ENCODE measurements at places on chromosomes 5 and 9.
A peak's percentile ranks its signal among the peaks of the same experiment; 100 is the strongest.

- DNase-seq: no peak
These were observed 38.0 kb upstream of the UBTD2 start for GRCh38 chr5:172321593-172321992.

- DNase-seq: no peak
These were observed 117.2 kb downstream of the GADD45G start for GRCh38 chr9:89721971-89722530.

GRCh38 chr5:145495196-145495595 is 339.9 kb downstream of the PRELID2 start:
- DNase-seq: no peak

DNA sequence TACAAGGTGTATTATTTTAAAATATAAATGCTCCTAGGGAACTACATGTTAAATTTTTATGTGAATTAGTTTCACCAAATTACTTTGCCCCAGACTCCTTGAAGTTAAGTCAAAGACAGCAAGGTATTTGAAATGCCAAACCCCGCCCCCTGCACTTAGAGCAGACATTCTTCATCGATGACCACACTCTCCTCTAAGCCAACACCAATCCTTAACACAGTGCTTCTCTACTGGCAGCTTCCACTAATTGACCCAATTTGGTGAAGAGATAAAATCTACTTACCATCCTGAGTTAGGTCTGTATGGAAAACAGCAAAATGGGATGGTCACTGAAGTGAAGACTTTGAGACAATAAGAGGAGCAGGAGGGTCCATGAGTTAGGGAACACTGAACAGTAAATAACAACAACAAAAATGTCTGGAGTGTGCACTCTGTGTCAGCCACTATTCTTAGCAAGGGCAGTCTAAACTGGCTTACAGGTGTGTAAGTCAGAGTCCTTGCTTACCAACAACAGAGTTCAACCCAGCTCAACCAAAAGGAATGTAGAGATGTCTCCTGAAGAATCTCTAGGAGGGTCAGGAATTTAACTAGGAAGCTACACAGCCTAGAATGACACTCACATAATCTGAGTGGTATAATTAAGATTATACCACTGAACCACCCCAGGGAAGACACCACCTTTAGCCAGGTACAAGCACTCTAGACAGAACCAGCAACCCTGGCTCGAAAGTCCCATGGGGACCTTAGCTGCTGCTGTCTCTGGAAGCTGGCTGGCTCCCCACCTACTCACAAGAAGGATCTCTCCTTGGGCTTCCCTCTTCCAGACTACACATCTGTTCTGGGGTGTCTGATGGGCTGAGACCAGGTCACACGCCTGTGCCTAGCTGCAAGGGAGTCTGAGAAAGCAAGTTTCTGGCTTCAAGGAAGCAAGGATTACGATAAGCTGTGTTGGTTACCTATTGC is 8.8 kb upstream of the UBE2QL1 start:
- DNase-seq: no peak

DNA sequence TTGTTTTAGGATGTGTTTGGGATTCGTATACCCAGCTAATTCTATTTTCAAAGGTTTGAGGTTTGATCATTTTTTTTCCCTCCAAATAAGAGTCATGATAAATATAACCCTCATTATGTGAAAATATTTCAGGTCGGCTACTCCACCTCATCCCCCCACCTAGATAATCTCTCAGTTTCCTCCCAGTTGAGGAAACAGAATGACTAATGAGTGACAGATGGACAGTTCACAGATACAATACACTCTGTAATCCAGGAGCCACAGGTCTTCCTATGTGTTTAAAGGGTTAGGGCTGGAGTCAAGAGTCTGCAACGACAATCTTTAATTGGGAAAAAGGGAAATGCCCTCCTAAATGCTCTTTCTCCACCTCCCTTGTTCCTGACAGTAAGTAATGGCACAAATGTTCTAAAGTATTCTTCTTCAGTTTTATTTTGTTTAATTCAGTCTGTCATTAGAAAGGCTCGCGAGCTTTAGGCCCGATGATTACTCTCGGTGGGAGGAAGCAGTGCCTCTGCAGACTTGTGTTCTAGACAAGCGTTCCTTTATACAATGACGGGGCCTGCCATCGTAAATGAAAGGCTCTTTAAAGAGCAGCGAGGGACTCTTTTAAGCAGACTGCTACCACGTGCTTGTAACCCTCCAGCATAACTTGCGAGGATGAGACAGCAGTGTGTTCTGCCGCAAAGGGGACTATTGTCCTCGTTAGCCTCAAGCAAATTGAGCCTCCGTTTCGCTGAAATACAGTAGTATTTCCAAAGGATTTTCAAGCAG is 69.0 kb downstream of the MEF2C start:
- DNase-seq: no peak

DNA sequence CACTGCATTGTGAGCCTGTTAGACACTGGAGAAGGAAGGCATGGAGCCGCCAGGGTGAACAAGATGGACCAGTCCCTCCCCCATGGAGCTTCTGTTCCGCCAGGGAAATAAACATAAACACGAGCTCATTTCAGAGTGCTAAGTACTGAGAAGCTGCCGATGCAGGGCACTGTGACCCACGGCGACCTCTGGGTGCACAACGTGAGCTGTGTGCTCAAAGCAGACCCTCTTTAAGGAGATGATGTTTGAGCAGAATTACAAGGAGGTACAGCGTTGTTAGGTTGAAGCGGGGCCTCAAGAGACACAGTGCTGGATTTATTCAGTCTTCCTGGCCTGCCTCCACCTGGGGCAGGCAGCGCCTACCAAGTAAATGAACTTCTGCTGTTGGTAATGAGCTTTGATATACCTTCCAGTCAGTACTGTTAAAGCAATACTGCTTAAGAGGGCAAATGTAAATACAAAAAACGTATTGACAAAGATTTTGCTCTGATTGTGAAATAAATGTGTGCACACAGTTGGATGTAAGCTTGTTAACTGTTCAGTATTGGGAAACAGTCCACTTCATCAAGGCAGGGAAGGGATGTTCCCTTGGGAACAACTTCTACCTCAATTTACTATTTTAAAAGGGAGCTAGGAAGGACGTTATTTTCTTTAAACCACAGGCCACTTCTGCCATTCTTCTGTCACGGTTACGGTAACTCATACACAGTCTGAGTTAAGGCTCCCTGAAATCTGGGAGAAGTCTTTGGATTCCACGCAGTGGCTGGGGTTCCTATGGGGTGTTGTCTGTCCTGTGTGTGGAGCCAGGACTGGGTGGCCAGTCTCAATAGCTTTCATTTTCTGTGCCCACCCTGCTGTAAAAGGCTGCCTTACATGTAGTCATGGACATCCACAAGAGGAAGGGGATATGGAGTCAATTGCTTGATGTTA is 48.9 kb upstream of the DMRT1 start:
- DNase-seq: no peak

DNA sequence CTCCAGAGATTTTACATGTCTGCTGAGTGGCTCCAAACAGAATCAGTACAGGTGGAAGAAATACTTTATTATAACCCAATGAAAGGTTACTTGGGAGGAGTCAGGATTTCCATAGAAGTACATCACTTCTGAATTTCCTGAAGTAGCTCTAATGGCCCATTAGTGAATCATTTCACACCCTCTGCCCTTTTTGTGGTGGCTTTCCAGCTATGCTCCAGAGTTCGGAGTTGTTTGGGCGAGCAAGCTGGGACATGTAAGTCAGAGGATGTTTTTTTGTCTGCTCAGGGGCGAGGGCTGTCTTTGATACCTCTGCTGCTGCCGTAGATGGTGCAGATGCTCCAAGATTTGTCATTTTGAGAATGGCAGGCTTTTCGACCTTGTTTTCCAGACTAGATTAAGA is 226.1 kb downstream of the GOLPH3 start:
- no peak for DNase-seq

DNA sequence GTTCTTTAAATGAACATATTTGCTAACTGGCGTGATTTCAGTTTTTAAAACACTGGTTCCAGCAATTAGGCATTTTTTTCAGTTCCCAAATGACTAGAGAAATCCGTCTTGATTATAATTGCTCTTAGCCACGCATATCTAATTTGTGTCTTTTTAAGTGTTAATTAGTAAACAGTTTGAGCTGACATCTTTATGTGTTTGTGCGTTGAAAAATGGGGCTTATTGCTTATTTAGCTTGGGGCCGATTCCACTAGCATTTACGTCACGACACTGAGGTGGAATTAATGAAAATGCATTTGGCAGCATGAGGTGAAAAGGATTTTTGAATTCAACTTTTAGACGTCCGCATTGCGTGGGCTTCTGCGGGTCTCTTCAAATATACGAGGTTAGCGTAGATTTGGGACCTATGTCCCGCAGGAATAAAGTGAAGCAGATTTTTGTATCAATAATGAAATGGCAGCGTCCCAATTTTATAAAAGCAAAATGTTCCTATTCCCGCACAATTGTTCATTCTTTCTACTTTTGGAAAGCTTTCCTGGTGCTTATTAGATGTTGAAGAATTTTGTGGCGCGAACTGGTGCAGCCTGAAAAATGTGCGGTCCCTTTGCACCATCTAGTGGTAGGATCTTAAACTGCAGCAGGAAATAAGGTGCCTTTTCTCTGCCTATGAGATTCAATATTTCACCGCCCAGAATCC is 122.7 kb upstream of the LMX1B start:
- DNase-seq: peak; percentile 42

DNA sequence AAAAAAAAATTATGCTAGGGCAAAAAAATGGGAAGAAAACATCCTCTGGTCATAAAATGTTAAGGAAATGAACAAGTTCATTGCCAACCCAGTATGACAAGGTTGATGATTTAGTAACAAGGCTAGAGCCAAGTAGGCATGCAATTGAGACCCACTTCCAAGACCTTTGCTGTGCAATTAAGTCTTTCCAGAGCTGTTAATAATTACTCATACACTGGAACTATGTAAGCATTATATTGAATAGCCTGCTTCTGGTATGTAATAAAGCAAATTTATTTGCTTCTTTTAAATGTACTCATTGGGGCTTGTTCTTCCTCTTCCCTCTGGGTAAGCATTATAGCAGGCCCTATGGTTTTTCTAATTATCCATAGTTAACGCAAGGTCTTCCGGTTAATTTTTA is 32.5 kb upstream of the SNAPC3 start:
- DNase-seq: peak; percentile 38

DNA sequence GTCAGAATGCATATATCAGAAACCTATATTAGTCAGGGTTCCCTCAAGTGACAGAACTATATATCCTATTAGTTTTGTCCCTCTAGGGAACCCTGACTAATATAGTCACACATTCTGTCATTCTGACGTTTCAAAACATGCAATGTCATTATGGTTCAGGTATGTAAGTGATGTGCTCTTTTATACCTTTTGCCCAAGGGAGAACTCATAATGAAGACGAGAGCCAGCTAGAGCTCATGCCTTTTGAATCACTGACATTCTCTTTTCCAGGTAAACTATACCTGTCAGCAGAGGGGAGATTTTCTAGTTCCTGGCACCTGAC is 576.7 kb downstream of the LRRC70 start:
- no peak for DNase-seq

DNA sequence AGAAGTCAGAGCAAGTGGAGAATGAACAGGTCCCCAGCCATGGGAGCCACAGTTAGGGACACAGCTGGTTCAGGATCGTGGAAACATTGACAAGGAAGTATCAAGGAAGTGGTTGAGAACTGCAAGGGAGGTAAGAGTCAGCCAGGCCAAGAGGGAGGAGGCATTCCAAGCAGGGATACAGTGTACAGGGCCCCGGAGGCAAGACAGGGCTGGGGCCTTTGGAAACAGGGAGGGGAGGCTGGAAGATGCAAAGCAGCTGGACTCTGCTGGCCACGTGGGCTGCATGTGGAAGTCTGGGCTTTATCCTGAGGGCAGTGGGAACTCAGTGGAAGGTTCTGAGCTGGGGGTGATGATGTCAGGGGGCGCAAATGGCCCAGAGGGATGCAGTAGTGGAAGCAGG is 14.2 kb downstream of the CCDC180 start:
- no peak for DNase-seq

DNA sequence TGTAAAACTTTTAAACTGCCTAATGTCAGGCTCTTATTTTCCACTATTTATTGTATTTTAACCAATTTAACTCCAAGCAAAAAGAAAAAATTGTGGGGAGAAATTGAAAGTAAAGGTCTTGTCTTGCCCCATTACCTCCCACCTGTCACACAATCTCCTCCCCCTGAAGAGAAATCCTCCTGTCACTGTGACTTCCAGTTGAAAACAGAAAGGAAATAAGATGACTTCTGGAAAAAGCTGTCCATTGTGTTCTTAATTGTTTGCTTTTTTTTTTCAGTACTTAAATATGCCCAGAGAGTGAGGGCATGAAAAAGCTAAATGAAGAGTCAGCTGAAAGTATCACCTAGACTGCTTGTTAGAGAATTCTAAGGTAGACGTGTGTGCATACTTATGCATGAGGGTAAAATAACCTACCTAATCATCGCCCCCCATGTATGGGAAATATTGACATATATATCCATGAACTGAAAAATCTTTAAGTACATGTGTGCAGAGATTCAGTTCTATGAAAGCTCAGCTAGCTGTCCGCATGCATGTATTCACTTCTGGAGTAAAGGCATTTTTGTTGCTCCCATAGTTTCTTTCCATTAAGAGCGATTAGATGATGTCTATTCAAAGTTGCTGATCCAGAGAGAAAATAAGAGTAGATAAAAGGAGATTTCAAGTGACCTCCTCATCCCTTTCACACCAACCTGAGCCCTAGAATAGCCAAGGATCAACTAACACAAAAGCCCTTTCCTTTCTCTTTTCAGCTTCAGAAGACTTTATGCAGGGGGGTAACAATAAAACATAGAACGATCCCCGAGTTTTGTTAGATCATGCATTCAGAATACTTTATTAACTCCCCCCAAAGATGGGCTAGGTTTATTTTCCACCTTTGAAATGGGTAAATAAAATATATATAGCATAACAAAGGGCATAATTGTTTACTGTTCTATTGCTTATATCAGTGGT is 5.3 kb downstream of the NR2F1-AS1 start:
- DNase-seq: no peak

- no peak for DNase-seq
These were observed 38.9 kb downstream of the FNBP1 start for GRCh38 chr9:130003943-130004552.

DNA sequence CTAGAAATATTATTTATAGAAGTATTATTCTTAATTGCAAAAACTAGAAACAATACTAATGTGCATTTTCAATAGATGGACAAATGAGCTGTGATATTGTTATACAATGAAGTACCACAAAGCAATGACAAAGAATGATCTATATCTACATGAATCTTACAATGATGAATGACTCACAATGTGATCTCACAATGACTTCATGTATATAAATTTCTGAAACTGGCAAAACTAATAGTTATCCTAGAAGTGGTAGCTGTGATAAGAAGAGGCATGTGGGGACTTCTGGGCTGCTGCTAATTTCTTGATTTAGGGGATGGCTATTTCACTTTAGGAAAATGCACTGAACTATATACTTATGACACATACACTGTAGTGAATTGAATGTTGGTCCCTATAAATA is 396.0 kb upstream of the ZNF608 start:
- DNase-seq: no peak

- DNase-seq: no peak
These were observed 327.2 kb upstream of the NREP start for GRCh38 chr5:112084149-112084548.
